ENCODE measurements at places on chromosomes 2 and 18.

DNA sequence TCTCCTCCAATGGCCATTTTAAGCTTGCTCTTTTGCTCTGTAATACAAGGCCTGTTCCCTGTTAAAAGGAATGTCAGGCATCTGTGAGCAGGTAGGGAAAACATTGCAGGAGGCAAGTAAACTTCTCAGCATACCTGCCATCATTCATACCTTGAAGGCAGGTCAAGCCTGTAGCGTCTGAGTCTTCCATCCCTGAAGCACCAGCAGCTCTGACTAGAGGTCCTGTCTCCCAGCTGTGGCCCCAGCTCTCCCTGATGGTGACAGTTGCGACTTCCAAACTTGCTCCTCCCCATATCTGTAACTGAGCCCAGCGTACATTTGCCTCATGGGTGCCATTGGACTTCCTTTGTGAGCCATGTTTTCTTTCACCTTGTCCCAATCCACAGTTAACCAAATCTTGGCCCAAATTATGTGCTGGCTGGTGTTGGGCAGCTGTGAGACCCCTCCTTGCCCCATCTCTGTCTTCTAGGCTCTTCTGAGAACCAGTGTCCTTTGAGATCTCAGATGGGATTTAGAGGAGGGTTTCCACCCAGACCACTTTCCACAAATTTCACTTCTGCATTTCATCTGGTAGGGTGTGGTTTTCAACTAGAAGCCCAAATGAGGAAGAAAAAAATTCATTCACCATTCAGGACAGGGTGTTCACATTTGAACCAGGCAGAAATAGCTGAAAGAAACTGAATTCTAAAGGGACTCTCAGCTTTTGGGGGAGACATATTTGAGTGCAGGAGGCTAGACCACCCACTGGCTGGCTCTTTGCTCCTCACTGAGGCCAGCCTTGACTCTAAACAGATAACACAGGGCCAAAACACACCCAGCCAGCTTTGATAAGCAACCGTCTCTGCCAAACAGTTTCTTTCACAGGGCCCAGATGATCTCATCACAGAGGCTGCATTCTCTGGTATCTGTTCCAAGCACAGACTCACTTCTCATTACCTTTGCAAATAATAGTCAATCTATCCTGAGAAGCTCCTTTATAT, 66.4 kb upstream of the MSH2 start:
- DNase-seq: peak; percentile 62

DNA sequence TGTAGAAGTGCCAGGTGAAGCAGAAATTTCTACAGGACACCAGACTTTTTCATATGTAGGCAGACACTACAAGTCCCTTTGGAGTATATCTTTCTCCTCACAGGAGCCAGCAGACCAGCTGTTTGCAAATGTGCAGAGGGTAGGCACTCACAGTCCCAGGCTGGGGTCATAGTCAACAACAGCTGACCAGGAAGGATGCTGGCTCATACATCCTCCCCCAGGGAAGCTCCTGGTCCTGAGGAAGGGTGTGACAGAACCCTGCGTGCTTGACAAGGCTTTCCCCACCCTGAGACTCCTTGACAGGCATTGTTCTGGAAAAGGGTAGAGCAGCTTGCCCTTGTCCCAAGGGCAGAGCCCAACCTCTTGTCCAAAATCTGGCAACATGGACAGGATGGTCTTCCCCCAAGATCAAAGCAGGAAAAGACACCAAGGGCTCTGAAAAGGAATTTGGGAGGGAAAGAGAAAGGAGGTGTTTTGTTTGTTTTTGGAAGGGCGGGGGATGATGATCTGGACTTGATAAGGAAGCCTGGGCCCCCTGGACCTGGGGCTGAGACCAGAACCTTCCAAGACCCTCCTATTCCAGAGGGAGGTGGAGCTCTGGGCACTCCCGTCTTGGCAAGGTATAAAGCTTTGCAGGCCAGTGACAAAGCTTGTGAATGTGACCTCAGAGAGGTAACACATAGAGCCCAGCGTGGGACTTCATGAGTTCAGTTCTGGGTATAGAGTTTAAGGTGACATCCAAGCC, 87.1 kb downstream of the GFPT1 start:
- no peak for DNase-seq

GRCh38 chr2:62363166-62363565, 142.8 kb downstream of the TMEM17 start:
- peak; percentile 79 for DNase-seq

DNA sequence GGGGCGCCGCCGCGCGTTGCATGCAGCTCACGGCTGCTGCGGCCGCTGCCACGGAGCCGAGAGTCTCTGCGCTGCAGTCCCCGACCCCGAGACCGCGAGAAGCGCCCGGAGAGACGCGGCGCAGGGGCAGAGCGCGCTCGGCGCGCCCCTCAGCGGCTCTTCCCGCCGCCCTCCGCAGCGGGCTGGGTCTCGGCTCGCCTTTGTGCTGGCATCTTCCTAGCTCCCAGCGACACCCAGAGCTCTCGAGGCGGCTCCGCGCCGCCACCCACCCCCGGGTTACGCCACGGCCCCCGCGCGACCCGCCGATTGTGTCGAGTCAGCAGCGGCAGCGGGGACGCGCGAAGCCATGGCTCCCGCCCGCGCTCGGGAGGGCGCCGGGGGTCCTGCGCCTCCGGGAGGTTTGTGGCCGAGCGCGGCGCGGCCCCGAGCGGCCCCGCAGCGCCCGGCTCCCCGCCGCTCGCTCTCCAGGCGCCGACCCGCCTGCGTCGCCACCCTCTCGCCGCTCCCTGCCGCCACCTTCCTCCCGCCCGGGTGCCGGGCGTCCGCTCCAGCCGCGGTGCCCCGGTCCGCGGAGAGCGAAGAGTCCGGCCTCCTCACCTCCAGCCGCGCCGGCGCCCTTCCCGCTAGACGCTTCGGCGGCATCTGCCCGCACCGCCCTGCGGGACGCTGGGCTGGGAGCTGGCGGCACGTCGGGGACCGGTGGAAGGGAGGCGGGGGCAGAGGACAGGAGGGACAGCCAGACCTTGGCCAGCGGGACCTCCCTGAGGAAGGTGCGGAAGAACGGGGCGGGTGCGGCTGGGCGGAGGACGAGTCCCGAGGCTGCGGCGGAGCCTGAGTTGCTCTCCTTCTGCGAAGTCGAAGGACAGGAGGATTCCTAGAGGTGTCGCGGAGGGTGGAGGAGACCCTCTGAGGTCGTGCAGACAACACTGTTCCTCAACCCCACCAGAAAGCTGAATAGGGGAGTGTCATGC, 46.3 kb upstream of the CCDC150 start:
- DNase-seq: peak; percentile 72

Measured in GM06990 (cell line).